ENCODE measurements at places on chromosomes 7 and 10.
A peak's percentile ranks its signal among the peaks of the same experiment; 100 is the strongest.

- no peak for DNase-seq
These were observed 6.5 kb downstream of the LBX1 start for GRCh38 chr10:101222683-101223273.

GRCh38 chr10:128103229-128103714 lies 23.0 kb downstream of the MKI67 start:
- DNase-seq = no peak

- no peak for DNase-seq
These were observed 65.0 kb downstream of the INPP5A start for GRCh38 chr10:132602614-132603013.

- no peak for DNase-seq
These were observed 184.2 kb downstream of the WDR37 start for GRCh38 chr10:1240341-1240775.

DNA sequence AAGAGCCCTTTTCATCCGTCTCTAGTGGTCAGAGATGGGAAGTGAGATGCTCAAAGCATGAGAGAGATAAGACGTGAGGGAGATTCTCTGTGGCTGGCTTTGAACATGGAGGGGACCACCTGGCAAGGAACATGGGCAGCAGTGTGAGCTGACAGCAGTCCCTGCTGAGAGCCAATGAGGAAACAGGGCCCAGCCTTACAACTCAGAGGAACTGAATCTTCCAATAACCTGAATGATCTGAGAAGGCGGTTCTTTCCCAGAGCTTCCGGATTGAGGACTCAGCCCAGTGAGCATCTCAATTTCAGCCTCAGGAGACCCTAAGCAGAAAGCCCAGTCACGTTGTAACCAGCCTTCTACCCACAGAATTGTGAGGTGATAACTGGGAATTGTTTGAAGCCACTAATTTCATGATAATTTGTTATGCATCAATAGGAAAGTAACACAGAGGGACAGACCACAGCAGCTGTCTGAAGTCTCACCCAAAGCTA lies 33.9 kb upstream of the IKZF1 start:
- DNase-seq = no peak

DNA sequence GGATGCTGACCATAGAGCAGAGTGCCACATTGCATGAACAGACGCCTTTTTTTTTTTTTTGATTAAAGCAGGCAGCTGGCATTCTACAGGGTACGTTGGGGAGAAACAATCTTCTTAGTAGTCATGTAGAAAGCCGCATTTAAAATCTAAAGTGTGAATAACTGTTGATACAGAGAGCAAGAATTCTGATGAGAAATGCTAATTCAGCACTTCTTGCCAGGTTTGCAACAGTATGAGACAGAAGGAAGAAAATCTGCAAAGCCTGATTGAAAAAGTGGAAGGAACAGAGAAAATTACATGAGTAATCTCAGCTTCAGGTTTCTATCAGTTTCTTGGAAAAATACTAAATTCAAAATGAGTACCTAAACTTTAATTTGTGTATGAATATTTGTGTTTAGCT lies 232.7 kb upstream of the CHRM2 start:
- DNase-seq = no peak

DNA sequence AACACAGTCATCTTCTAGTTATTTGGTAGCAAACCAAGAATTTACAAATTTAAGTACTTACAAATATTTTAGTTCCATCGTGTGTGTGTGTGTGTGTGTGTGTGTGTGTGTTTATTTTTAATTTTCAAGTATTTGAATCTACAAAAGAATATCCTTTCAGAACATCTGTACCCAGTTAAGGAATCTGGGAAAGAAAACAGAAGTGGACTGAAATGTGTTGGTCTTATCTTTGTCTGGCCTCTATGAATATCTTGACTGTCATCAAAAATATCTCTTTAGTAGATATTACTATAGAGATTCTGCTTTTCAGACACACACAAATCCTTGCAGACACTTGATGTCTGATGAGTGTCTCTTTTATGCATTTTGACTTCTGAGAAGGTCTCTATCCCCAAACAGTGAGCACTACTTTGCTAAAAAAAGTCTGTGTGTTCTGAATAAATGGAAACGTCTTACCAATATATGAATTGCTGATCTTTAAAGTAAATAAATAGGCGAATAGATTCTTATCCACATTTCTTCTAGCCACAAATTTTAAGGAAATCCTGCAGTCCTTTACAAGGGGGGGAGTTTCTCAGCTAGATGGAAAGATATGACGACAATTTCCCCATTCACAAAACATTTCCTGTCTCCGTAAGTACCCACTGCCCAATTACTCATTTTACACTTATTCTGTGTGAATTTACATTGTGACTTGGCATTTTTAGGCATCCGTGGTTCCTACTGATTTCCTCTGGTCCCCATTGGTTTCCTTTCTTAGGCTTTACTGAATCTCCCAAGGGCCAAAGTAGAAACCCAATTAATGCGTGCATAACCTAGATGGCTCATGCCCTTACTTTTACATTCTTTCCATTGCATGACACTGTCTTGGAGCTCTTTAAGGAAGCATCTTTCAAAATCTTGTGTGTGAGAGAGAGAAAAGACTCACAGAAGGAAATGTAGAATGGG lies 36.0 kb downstream of the NRCAM start:
- no peak for DNase-seq

DNA sequence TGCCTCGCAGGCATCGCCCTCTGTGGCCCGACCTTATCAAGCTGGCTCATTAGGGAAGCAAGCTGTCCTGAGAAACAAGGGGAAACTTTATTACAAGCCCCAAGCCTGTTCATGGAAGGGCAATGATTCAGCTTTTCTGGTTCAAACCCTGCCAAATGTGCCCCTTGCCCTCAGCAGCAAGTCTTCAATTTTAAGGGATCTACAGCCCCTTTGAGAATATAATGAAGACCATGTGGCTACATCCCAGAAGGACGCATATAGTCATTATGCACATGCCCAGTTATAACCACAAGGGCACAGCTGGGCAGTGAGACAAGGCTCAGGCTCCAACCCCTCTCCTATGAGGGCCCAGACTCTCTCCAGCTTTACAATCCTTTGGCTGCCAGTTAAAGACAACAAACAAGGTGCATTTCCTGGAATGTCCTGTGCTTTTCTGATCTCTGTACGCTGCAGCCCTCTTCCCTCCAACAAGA lies 56.7 kb downstream of the DDC start:
- DNase-seq = no peak

DNA sequence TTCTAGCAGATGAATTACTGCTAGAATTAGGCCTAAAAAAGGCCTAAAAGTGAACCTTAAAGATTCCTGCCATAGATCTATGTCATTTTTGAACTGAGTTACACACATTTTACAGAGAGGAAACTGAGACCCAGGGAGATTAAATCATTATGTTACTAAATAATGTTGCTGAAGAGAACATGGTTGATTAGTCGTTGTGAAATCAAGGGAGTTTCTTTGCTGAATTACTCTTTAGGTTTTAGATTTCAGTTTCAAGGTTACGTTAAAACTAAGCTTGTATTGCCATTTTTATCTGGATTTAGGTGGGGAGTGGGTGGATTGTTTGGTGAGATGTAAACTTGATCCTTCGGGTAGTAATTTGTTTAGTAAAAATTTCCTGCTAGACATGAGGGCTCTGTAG lies 21.3 kb downstream of the CDK14 start:
- DNase-seq = no peak

DNA sequence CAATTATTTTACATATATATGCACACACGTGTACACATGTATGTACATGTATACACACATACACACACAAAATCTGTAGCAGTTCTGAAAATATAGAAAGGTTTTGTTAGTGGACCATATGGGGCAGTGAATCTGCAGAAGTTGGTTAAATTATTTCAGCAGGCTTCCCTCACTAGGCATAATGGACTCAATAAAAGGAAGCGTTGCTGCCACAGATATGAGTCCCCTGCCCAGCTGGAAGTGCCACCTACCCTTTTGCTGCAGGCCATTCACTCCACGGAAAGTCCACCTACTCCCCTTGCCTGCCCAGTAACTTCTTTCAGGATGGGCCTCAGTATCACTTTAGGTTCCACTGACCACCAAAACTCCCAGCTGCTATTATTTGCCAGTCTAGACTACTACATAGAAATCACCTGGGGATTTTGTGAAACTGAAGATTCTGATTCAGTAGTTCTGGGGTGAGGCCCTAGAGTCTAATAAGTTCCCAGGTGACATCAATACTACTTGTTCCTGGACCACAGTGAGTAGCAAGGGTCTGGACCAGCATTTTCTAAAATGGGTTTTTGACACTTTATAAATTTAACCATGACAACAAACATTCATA lies 29.3 kb upstream of the CROT start:
- no peak for DNase-seq

- peak; percentile 22 for DNase-seq
These were observed 34.6 kb downstream of the RHEB start for GRCh38 chr7:151484971-151485707.

GRCh38 chr10:12782537-12782936 lies 219.0 kb downstream of the CCDC3 start:
- DNase-seq = no peak

GRCh38 chr7:139992353-139993044 lies 70.3 kb downstream of the PARP12 start:
- DNase-seq = no peak

GRCh38 chr10:4344492-4344994 lies 481.5 kb upstream of the AKR1E2 start:
- DNase-seq = peak; percentile 50

DNA sequence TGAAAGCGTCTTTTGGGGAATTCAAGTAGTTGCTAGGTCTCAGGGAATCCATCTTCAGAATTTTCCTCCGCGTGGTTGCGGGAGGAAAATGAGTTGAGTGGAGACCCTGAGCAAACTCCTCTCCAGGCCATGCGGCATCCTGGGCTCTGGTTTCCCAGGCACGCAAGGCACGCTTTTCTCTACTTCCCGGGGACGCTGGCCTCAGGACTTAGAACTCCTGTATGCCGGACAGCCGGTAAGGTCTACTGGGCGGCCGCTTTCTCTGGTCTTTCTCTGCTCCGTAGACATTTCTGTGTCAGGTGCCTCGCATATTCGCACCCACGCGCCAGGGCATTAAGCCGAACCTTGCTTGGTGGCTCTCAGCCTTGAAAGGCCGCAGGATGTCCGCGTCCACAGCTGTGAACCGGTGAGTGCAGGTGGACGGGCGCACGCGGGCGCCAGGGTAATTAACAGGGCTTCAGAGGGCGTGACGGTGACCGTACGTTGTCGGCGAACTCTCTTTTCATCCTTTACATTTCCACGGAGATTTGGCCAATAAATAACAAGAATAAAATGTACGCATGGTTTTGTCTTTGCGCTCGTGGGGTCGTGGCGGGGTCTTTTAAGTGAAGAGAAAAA lies 992 bp upstream of the RBM20 start:
- DNase-seq = no peak

GRCh38 chr7:50204581-50204980 lies 99.9 kb upstream of the IKZF1 start:
- no peak for DNase-seq

DNA sequence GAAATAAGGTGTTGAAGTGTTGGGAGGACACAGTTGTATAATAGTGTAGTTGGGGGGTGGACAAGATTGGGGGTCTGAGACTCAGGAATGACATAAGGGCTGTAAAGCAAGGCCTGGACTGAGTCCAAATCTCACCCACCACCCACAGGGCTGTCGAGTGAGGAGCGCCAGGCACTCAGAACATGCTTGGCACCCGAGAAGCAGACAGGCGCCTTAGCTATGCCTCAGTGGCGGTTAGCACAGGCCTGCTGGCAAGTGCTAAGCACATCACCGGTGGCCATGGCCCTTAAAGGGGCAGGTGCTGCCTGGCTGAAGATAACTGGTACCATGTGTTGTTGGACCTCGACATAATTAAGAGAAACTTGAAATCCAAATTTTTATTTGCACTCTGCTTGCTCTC lies 90.7 kb downstream of the COL13A1 start:
- DNase-seq = no peak

- no peak for DNase-seq
These were observed 103.8 kb upstream of the AHR start for GRCh38 chr7:17194656-17195055.

DNA sequence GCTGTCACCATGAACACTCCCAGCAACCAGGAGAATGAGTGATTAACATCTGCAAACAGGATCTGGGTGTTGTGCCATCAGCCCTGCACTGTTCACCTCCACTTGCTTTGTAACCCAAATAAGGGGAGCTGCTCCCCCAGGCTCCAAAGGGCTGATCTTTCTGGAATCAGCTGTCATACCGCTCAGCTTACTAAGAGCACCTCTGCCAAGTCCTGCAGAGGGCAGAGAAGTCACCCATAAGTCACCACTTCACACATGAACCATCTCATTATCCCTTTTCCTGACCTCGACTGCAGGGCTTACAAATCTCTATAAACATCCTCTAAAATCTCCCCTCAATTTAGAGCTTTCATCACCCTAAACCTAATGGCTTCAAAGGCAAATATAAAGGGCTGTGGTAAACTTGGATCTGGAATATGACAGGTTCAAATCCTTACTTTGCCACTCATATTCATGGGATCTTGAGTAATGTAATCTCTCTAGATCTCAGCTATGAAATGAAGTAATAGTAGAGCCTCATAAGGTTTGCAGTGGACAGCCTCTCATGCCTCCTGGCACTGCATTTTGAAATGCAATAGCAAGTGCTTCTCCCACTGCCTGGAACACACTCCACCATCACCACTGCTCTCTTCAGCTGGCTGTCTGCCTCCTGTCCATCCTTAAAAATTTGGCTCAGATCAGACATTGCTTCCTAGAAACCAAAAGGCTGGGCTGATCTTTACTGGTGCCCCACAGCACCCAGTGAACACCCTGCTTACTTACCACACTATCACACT lies 38.8 kb downstream of the ERLIN1 start:
- no peak for DNase-seq

- no peak for DNase-seq
These were observed 2.4 kb upstream of the EBF3 start for GRCh38 chr10:129966370-129966888.

GRCh38 chr10:112330162-112330561 lies 43.8 kb upstream of the ACSL5 start:
- DNase-seq = no peak

- DNase-seq = peak; percentile 7
These were observed 34.1 kb upstream of the NOBOX start for GRCh38 chr7:144437370-144438191.

- DNase-seq = no peak
These were observed 85.4 kb downstream of the FAM13C start for GRCh38 chr10:59276919-59277318.

DNA sequence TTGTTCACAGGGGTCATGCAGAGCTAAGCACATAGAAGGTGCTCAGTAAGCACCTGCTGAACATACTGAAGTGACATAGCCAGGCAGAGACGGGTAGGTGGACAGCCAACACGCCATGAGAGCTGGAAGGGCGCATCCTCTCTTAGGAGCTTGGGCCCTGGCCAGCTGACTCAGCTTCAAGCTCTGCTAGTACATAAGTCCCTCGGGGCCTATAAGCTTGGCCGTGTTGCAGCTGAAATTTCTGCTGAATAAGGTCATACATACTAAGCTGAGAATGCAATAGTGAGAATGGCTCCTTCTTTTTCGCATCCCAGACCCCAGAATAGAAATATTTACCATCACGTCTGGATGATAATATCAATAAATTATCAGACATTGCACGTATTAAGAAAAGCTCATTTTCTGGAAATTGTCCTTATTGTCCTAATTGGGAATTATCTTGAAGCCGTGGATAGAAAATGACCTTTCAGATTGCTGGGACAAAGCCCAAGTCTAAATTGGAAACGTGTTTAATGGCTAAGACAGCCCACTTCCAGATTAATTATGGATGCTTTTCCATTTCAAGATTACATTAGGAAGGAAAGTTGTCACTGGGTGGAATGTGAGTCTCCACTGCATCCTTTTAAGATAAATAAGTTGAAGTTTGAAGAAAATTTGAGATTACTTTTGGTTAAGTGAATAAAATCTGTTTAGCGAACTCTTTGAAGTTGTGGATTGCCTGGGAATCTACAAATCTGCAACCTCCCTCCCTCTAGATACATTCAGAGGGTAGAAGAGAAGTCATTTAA lies 287.1 kb upstream of the C7orf33 start:
- no peak for DNase-seq

- DNase-seq = no peak
These were observed 1.5 kb downstream of the AQP1 start for GRCh38 chr7:30912986-30913811.
